ENCODE measurements at places on chromosomes 2 and 18.
A peak's percentile ranks its signal among the peaks of the same experiment; 100 is the strongest.

GRCh38 chr2:47658646-47659320 is 124.2 kb upstream of the MSH6 start:
- no peak for DNase-seq

GRCh38 chr2:122341007-122341406 is 585.6 kb downstream of the TSN start:
- DNase-seq: no peak

DNA sequence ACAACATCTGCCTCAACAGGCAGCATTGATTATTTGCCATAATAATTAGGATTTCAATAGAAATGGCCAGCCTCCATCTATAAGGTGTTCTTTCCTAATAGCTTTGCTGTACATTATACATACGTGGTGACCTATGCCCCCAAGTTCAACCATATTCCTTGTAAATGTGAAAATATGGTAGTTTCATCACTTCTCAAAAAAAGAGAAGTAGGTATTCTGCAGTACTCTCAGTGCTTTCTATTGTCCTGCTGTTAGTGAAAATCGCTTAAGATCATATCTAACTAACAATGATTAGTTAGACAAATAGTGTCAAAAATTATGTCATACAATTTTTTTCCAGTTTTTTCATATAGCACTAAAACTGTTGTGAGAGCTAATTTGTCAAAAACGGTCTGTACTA is 79.6 kb downstream of the SLC4A10 start:
- DNase-seq: no peak

DNA sequence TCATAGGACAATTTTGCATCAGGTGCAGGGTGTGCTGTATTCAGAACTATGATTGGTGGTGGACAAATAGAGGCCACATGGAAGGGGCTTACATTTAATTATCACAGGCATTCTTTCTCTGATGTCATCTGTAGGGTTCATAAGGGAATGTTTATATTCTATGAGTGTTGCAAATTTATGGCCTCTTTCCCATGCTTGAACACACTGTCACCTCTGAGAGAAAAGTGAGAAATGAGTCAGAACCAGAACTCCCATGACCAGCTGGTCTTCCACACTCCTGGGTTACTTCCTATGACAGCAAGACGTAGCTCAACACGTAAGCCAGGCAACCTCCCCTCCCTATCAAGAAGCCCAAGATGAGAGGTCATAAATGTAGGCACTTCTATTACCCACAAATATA is 310.8 kb downstream of the PIEZO2 start:
- DNase-seq: no peak

- DNase-seq: no peak
These were observed 24.1 kb downstream of the TFPI start for GRCh38 chr2:187529977-187530721.

GRCh38 chr2:111930409-111930808 is 32.0 kb downstream of the MERTK start:
- no peak for DNase-seq

DNA sequence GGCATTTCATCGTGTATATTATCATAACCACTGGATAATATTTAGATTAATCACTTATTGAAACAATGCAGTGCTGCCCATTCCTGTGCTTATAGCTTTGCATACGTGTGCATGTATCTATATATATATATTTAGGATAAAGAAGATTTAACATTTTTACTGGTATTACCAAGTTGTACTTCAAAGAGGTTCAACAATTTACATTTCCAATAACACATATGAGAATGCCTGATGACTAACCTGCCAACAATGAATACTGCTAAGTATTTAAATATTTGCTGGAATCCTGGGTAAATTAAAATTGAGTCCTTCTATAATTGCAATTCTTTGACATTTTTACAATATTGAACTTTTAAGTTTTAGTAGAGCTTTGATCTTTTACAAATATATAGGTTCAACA is 111.4 kb downstream of the SLC39A10 start:
- DNase-seq: no peak

- no peak for DNase-seq
These were observed 3.4 kb downstream of the OTX1 start for GRCh38 chr2:63053889-63054602.

- no peak for DNase-seq
These were observed 66.6 kb downstream of the ADNP2 start for GRCh38 chr18:80175451-80176204.

GRCh38 chr2:54962511-54962910 is 87.7 kb downstream of the RTN4 start:
- DNase-seq: no peak

DNA sequence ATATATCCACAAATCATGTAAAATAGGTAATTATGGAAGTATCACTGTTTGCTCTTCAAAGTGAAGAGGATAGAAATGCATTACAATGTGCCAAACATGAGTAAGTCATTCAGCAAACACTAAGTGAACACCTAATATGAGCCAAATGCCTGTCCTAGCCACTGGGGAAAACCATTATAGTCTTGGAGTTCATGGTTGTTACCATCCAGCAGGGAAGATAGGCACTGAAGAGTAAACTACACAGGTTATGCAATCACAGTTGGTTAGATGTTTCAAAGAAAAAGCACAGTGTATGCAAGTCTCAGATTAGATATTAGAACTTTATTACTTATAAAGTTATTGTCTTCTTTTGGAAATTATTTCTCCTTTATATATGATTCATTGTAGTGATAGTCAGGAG is 3.9 kb upstream of the SERPINB2 start:
- no peak for DNase-seq

- DNase-seq: no peak
These were observed 14.6 kb upstream of the PPP4R1 start for GRCh38 chr18:9628984-9629383.

- no peak for DNase-seq
These were observed 15.5 kb upstream of the PRKCE start for GRCh38 chr2:45636008-45636407.

- DNase-seq: no peak
These were observed 70.9 kb downstream of the NFATC1 start for GRCh38 chr18:79466591-79466990.

GRCh38 chr18:22847392-22847791 is 85.7 kb upstream of the RBBP8 start:
- DNase-seq: no peak

DNA sequence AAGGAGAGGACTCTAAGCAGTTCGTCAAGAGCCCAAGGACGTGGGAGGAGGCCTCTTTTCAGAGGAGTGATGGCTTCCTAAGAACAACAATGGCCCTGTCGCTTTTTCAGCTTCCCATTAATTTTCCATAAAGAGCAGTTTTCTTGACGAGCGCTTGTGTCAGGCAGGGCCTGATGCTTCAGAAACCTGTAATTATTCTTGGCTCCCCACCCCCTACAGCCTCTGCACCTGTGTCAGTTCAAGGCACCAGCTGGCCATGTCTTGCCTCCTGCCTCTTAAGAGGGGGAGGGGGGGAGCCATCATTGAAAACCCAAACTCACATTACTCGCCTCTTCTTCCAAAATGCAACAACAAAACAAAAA is 32.3 kb downstream of the KLF7 start:
- no peak for DNase-seq

DNA sequence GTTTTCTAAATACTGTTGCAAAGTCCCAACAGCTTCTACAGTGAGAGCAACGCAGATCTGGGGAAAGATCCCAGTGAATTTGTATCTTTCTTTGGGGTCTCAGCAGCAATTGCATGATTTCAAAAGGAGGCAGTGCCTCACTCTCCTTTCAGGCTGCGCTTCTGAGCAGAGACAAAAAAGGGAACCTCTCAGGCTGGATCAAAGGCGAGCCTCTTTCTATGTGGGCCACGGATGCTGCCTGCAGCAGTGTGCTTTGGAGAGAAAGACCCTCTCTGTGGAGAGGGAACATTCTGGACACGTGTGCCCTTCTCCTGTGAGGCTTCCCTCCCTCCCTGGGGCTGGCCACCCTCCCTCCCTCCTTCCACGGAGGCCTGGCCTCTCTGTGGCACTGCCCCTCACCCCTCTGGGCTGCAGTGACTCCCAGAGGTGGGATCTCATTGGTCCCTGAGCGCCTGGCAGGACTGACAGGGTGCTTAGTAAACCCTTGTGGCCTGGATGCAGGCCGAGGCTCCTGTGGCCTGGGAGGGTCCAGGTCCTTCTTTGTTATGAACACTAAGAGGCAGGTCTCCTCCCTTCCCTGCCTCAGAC is 21.6 kb upstream of the PDIA6 start:
- no peak for DNase-seq

DNA sequence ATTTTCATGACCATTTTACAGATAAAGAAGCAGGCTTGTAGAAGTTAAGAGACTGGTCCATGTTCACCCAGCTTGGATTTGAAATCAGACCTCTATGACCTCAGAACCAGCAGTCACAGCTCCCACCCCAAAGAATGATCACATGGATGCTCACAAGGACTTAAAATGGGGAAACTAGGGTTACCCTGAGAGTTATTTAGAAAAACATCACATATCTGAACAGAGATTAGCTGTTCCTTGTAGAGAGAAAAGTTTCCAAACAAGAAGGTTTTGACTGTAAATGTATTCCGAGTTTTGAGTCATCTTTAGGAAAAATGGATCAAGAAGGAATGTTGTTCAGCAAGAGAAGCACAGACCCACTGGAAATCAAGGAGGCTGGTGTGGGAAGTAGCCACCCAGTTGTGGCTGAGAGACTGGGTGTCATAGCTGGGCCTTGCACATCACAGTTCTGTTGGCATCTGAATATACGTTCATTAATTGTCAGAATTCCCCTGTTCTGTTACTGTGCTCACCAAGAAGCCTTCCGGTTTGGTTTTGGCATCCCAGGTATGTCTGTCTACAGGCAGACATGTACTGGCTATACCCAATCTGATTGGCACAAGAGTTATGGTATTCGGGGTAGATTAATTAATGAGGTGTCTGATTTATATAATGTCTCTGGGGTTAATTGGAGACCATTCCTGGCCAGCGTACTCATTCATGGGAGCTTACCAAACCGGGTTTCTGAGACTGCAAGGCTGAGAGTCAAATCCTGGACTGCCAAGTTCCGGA is 371.8 kb upstream of the SLC14A2 start:
- no peak for DNase-seq

- no peak for DNase-seq
These were observed 29.2 kb downstream of the MYO7B start for GRCh38 chr2:127564429-127565260.

DNA sequence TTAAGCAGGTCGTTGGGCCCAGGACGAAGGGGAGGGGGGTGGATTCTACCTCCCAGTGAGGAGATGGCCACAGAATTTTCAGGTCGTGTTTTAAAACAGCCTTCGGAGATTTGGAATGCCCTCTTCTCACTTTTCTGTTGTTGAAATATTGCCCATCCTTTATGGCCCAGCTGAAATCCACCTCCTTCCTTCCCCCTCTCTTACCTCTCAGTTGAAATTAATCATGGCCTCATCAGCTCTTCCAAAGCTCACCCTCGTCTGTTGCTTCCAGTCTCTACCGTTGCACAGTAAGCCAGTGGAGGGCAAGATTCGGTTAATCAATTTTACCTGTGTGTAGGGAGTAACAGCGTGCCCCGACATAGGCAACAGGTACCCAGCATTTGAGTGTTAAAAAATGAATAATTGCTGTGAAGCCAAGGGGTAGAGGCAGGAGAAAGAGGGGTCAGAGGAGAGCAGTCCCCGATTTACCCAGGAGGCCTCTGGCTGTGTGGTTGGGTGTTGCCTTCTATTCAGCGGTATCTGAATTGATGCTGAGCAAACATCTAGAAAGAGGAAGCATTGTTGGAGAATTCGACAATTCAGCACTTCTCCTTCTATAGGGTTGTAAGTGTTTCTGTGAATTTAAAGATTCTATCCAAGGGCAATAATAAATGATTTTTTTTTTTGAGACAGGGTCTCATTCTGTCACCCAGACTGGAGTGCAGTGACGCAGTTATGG is 8.6 kb upstream of the PDIA6 start:
- DNase-seq: no peak

DNA sequence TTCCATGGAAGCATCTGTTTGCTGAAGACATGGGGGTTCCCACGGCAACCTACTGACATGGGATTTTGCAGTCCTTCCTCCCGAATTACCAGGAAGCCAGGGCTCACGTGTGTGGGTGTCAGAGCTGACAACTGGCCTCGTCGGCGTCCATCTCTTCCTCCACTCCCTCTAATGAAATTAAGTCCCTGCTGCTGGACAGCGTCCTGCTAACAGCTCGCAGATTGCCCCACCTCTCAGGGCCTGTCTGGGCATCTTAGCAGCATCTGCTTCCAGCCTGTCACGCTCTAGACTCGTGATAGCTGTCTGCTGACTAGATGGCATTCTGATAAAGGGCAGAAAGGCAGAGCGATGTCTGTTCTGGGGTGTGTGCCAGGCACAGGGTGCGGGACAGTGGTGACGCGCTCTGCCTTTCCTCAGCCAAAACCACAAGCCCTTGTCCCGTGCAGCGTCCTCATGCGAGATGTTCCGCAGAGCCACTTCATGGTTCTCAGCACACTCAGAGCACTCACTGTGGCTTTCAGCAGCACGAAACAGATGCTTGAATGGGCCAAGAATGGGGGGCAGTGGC is 161.1 kb downstream of the ARL4C start:
- peak; percentile 84 for DNase-seq

- no peak for DNase-seq
These were observed 82.1 kb downstream of the TSN start for GRCh38 chr2:121837591-121837990.

GRCh38 chr2:27217173-27218121 is at the start of gene CAD:
Gene CAD (plus strand): TSS chr2:27217369. CDS start chr2:27217552, 183 bp downstream.
- peak; percentile 88 for DNase-seq

GRCh38 chr2:23526114-23526513 is 141.1 kb downstream of the KLHL29 start:
- no peak for DNase-seq

GRCh38 chr2:149042881-149043280 is 4.4 kb downstream of the LYPD6B start:
- DNase-seq: no peak
